SW 1271 (cell line): ENCODE measurements at places on chromosomes 2 and 18.

DNA sequence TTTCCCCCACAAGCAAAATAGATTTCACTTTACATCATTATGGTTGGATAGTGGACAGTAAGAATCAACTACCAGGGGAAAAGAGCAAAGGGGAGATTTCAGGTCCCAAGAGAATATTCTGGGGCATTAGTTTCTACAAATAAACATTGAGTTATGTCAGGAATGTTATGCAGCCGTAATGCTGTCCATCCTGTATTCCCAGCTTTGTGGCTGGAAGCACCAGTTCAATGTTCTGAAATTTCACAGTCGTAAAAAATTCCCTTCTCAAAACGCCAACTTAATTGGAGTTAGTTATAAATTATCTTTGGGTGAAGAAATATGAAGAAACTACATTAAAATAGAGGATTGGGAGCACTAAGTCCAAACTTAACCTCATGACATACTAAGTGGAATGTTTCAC is 141.5 kb upstream of the FIGN start:
- DNase-seq, result no peak

DNA sequence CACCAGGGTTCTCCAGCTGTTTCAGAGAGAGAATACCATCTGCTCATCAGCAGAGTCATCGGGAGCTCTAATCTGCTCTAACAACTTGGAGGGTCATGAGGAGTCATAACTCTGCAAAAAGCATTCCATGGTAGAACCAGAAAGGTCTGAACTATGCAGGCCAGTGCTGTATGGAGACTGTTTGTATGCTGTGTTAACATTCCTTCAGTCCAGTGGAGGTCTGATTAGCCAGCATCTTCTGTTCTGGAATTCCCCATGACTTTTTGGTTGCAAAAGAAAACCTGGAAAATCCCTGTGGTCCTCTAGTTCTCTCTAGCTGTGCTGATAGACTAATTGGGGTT is 9.4 kb upstream of the ITGB6 start:
- DNase-seq, result peak; percentile 52

- no peak for DNase-seq
Observed at GRCh38 chr2:215933151-215933550, 80.2 kb downstream of the MREG start.

DNA sequence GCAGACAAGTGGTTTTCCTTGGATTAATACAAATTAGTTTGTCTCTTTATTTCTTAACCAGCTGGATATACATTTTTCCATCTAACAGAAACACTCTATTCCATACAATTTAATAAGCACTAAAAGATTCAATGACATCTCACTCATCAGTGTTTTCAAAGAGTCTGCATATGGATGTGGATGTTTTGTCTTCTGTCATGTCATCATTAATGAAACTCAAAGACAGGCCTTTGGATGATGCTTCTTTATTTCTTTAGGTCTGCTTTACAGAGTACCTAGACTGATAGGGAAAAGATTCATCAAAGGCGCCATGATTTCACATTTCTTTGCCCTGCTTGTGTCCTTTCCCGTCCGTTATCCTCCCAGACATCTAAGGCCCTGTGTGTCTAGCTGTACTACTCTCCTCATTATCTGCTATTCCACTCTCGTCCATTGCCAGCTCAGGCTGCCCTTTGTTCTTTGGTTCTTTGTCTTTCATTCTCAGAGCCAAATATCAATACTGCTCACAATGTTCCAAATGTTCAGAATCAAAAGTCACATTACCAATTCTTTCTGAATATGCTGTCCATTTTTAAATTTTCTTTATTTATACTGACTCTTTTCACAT is 232.3 kb upstream of the CHAC2 start:
- no peak for DNase-seq

- no peak for DNase-seq
Observed at GRCh38 chr2:49582946-49583345, 428.6 kb upstream of the FSHR start.

GRCh38 chr2:240390091-240391073 is 45.1 kb upstream of the GPC1 start:
- no peak for DNase-seq

DNA sequence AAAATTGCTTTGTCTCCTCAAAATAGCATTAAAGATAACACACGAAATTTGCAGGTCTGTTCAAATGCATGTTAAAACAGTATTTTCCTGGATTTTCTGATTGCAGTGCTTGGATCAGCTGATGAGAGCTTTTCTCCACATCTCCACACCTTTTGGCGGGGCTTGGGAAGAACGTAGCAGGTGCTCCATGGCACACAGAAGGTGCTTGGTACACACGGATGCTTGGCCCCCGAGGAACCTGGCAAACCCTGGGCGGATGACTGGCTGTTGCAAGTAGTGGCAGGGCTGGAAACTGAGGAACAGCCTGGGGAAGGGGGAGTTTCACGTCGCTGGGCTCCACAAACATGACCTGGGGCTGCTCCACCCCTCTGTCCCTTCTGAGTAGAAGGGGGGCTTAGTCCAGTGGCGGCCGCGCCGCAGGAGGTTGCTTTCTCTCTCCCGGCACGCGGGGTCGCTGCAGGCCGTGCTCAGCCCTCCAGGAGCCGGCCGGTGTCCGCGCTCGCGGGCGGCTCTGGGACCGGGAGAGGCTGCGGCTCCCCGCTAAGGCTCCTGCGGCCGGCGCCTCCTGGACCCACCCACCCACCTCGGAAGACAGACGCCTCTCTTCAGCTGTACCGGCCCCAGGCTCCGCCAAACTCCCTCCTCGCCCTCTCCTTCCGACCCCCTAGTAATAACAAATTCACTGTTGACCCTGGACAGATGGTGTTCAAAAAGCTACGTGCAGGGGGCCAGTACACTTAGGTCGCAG is 69.3 kb downstream of the MARCO start:
- DNase-seq, result peak; percentile 8

DNA sequence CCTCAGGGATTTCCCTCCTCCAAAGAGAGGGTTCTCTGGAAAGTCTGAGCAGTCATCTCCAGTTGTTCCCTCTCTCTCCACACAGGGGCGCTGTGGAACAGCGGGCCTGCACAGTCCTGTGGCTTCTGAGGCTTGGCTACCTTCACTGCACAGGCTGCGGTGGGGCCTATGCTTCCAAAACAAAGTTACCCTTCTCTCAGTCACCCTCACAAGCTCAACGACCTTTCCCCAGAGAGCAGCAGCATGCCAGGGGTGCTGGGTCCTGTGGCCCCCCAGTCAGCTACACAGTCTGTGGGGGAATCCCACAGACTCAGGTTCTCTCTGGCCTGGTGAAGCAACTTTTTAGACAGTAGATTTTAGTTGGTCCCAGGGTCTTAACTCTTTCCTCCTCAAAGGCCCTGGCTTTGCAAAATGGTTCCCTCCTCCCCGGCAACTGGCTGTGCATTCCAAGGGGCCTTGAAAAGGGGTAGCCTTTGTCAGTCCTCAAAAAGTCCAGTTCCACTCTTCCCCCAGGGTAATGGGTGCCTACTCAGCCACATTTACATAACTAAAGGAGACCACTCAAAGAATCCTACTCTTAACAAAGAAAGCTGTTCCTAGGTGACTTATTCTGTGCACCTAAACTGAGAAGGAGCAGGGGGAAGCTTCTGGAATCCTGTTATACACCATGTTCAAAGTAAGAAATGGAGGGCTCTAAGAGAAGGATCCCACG is 14.9 kb downstream of the B3GNT7 start:
- DNase-seq, result no peak
